ENCODE measurements at places on chromosomes 7 and 10. TPM values are rescaled to one million over a fixed set of nuclear protein-coding genes. Genes with fewer than 3 reads are reported as not detected.

DNA sequence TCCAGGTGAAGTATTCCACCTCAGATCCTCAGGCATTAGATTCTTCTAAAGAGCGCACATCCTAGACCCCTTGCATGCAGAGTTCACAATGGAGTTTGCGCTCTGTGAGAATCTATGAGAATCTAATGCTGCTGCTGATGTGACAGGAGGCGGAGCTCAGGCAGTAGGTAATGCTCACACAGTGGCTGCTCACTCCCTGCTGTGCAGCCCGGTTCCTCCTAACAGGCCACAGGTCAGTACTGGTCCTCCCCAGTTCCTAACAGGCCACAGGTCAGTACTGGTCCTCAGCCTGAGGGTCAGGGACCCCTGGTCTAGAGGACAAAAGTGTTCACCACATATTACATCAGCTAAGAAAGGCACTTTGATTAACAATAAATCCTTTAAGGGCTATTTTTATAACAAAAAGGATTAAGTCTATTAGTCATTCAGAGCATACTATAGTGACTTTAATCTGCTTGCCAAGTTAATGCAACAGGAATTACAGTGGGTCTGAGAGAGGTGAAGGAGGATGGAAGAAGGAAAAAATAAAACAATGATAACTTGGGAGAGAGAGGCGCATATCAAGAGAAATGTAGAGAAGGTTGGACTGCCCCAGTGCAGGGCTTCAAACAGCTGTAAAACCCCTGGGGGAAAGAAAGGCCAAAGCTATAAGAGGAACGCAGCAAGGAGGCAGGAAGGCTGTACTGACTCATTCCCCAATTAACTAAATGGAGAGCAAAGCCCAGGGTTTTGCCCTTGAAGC lies 49.2 kb downstream of the CUL2 start:
- no peaks in the 10 kb centered on the region for H3K27me3 ChIP-seq
- peaks cover 4% of the 10 kb centered on the region for H3K4me1 ChIP-seq
- no peak for DNase-seq
- no peak overlapping the region for H3K4me3 ChIP-seq

DNA sequence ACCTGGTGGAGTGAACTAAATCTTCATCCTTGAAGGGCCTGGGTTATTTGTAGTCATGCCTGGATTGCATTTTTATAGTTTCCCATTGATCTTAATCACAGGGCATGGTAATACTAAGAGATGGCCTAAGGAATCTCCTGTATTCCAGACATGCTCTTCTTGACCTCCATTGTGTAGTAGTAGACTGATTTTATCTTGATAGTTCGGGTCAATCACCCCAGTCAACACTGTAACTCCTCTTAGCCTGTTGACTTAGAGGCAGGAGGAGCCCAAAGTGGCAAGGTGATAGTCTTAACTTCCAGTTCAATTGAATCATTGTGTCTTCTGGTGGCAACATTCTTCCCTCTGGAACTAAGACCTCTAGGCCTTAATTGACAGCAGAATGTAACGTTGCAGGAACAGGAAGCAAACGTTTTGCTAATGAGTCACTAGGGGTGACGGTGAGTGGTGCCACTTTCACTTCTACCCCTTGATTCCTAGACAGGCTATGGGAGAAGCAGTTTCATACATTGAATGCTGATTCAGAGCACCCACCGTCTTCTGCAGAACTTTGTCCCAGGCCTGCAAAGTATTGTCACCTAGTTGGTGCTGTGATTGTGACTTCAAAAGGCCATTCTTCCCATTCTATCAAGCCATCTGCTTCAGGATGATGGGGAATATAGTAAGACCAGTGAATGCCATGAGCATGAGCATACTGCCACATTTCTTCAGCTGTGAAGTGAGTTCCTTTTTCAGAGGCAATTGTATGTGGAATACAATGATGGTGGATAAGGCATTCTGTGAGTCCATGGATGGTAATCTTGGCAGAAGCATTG lies 24.0 kb upstream of the PAPSS2 start:
- H3K36me3 ChIP-seq: no peaks in the 10 kb centered on the region
- H3K4me1 ChIP-seq: no peaks in the 10 kb centered on the region
- no peak overlapping the region for H3K27ac ChIP-seq
- no peak overlapping the region for H3K4me3 ChIP-seq
- no peaks in the 10 kb centered on the region for H3K27me3 ChIP-seq

GRCh38 chr7:118104812-118105441 lies 79.0 kb upstream of the LSM8 start:
- H3K4me1 ChIP-seq: no peaks in the 10 kb centered on the region
- no peaks in the 10 kb centered on the region for H3K36me3 ChIP-seq

GRCh38 chr7:9097565-9098060 lies 664.2 kb downstream of the NXPH1 start:
- H3K4me1 ChIP-seq: no peaks in the 10 kb centered on the region
- no peak for DNase-seq
- H3K27ac ChIP-seq: no peak overlapping the region

- peak overlapping the region; percentile 30 for H3K27ac ChIP-seq
- H3K4me3 ChIP-seq: no peak overlapping the region
- peaks cover 7% of the 10 kb centered on the region for H3K4me1 ChIP-seq
- H3K36me3 ChIP-seq: no peaks in the 10 kb centered on the region
These were observed 19.6 kb upstream of the AGAP5 start for GRCh38 chr10:73717556-73717955.

Gene ADCK2
- total RNA-seq: 9.1 TPM

DNA sequence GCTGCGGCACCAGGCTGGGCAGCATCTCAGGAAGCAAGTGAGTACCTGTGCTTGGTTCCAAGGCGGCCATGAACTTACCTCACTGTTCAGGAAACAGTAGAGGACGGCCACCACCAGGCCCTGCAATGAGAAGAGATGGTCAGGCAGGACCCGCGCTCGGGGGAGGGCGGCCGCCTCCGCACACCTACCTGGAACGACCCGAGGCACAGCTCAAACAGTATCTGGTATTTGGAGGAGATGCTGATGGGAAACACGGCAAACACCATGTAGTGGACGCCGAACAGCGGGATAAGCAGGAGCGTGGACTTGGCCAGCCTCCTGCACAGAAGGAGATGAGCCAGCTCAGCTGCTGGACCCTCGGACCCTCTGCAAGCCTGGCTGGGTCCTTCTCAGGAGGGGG lies 112.9 kb downstream of the VIPR2 start:
- H3K36me3 ChIP-seq: no peaks in the 10 kb centered on the region
- peaks cover 8% of the 10 kb centered on the region for H3K4me1 ChIP-seq
- H3K4me3 ChIP-seq: peak overlapping the region; percentile 19
- no peak overlapping the region for H3K27ac ChIP-seq
- peaks cover 2% of the 10 kb centered on the region for H3K27me3 ChIP-seq

DNA sequence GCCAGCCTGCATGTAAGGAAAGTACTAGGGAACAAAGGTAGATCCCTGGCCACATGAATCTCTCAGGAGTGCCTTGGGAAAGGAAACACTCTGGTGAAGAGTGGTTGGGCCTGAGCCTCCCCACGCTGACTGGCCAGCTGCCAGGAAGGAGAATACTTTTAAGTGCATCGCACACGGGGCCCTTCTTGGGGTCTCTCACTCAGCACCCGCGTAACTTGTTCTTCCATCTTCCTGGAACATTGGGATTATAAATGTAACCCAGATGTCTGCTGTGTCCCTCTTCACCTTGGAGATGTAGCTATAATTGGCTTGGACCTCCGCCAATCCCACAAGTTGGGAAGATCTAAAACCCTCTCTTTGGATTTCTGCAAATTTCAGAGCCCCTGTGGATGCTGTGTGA lies 4.4 kb upstream of the GLI3 start:
- H3K27me3 ChIP-seq: peaks cover 7% of the 10 kb centered on the region
- no peak overlapping the region for H3K27ac ChIP-seq
- no peak overlapping the region for H3K4me3 ChIP-seq
- peaks cover 4% of the 10 kb centered on the region for H3K4me1 ChIP-seq
- no peak for DNase-seq
- no peaks in the 10 kb centered on the region for H3K36me3 ChIP-seq

GRCh38 chr10:120598386-120598785 lies 141.4 kb downstream of the PLPP4 start:
- peaks cover 23% of the 10 kb centered on the region for H3K4me1 ChIP-seq
- peak; percentile 76 for DNase-seq
- H3K36me3 ChIP-seq: peaks cover 16% of the 10 kb centered on the region
- peaks cover 17% of the 10 kb centered on the region for H3K27me3 ChIP-seq
- H3K4me3 ChIP-seq: peak overlapping the region; percentile 53
- peak overlapping the region; percentile 92 for H3K27ac ChIP-seq

DNA sequence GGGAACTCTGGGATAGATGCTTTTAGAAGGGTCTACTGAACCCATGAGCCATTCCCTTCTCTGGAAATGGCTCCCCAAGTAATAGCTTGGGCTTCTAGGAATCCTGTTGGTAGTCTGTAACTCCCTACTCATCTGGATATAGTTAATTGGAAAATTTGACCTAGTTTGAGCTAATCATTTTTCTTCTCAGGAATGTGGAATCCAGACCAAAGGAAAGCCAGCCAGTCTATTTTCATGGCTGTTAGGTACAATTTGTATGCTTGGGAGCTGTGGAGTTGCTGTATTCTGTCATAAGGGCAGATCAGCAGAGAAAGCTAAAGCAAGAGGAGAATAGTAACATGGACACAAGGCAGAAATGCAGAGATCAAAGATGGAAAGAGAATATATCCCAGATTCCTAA lies 71.6 kb upstream of the C1GALT1 start:
- no peak overlapping the region for H3K4me3 ChIP-seq
- H3K27me3 ChIP-seq: no peaks in the 10 kb centered on the region
- no peaks in the 10 kb centered on the region for H3K4me1 ChIP-seq
- no peaks in the 10 kb centered on the region for H3K36me3 ChIP-seq

- H3K4me1 ChIP-seq: no peaks in the 10 kb centered on the region
- peaks cover 2% of the 10 kb centered on the region for H3K27me3 ChIP-seq
- H3K27ac ChIP-seq: no peak overlapping the region
- H3K36me3 ChIP-seq: peaks cover 19% of the 10 kb centered on the region
- DNase-seq: no peak
- H3K4me3 ChIP-seq: no peak overlapping the region
These were observed 60.8 kb downstream of the NRCAM start for GRCh38 chr7:108395426-108395825.

DNA sequence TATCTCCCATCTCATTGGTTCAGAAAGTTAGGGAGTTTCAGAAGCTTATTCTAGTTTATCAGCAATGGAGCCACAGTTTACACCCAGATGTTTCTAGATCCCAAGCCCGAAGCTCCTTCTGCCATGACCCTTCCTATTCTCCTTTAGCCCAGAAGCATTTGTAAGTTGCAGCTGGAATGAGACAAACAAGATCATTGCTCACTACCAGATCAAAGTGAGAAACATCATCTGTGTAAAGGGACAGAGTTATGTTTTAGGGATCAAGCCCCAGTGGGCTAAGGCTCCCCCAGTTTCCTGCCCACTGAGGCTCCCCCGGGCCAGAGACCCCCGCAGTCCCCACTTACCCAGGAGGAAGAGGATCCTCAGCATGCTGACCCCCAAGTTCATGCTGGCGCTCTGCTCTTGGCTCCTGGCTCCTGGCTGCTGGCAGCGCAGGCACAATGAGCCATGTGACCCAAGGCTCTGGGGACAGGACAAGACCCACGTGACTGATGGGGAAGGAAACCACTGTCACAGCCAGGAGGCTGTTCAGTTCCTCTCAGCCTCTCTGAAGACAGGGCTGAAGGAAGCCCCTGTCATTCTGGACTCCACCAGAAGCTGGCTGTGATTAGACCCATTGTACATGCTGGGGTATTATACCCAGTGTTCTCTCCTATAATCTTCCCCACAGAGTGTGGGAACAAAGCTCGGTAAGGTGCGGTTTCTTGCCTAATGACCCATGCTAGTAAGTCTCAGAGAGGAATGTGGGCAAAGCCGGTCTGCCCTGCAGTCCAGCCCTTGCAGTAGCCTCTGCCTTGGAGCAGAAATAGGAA lies at the start of gene TMEM273:
TSS of gene TMEM273 (minus strand) at position 442 of the 812 bp plus-strand sequence. CDS start at position 387, 55 bp downstream.
- no peak within 1 kb of the TSS for H3K4me3 ChIP-seq
- no peak within 1 kb of the TSS for H3K27ac ChIP-seq
- no peaks in the 10 kb centered on the region for H3K4me1 ChIP-seq
- peaks cover 4% of the 10 kb centered on the region for H3K27me3 ChIP-seq
- no peak for DNase-seq

GRCh38 chr10:88987243-88987725 lies 3.3 kb upstream of the FAS start:
- H3K27ac ChIP-seq: no peak overlapping the region
- peaks cover 10% of the 10 kb centered on the region for H3K27me3 ChIP-seq
- peaks cover 8% of the 10 kb centered on the region for H3K36me3 ChIP-seq
- H3K4me3 ChIP-seq: no peak overlapping the region

DNA sequence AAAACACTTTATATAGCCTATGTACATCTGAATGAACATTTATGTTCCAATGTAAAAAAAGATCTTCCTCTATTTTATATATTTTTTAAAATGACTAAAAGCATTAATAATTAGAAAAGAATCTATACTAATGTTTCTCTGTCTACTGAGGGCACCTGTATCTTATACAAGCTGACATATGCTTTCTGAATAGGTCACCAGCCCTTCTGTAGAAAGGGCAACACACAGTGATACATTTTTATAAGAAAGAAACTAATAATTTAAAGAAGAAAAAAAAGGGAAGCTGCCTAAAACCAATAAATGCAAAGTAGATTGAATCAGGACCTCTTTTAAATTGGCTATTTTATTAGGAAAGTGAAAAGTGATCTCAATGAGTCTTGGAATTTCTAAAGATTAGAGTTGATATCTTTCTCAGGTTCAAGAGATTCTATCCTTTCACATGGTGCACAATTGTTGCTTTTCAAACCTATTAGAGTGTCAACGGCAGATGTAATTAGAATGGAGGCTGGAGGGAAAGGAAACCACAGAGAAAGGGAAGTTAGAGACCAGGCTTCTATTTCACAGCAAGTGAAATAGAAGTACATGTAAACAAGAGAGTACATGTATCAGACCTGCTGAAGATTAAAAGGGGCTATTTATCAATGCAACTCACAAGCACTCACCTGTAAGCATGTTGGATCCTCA lies 6.3 kb downstream of the MTPN start:
- H3K27ac ChIP-seq: peak overlapping the region; percentile 26
- H3K36me3 ChIP-seq: no peaks in the 10 kb centered on the region
- H3K4me1 ChIP-seq: peaks cover 20% of the 10 kb centered on the region
- no peaks in the 10 kb centered on the region for H3K27me3 ChIP-seq

DNA sequence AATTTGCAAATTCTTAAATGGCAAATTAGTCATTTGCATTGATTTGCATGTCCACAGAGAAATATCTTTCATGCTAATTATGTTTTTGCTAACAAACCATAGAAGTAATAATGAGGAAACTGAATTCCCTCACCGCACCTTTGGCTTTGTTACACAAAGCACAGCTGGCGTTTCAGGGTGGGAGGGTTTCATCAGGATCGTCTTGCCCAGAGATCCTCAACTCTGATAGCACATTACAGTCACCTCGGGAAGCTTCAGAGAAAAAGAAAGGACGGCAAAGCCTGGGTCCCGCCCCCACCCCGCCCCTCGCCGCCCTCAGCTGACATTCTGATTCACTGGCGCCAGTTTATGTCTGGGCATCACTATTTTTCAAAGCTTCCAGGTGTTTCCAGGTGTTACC lies 119.4 kb downstream of the PTPRN2 start:
- peaks cover 3% of the 10 kb centered on the region for H3K27me3 ChIP-seq
- peaks cover 25% of the 10 kb centered on the region for H3K4me1 ChIP-seq
- peaks cover 11% of the 10 kb centered on the region for H3K36me3 ChIP-seq
- H3K4me3 ChIP-seq: no peak overlapping the region

DNA sequence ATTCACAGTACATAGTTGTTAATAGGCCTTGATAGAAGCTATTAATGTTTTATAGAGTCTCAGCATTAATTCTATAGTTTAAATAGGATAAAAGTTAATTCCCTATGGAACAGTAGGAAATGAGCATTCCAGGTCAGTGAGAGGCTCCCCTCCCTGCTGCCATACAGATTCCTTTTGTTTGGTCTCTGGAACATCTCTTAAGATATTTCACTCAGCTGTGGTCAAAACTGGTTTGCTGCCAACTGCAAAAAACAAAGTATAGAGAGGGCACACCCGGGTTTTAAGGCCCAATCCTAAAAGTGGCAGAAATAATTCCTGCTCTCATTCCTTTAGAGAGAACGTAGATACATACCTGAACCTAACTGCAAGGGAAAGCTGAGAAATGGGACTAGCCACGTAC lies 51.3 kb downstream of the MDFIC start:
- H3K36me3 ChIP-seq: no peaks in the 10 kb centered on the region
- no peaks in the 10 kb centered on the region for H3K27me3 ChIP-seq
- peaks cover 14% of the 10 kb centered on the region for H3K4me1 ChIP-seq
